NCI-H187 treated with DMSO at 0.1 percent for 48 hours (cell line): ENCODE measurements at places on chromosomes 7 and 10.

- DNase-seq = no peak
Measured at GRCh38 chr7:141358386-141358785, 192.8 kb upstream of the AGK start.

- DNase-seq = no peak
Measured at GRCh38 chr10:14086596-14086995, 244.1 kb downstream of the FRMD4A start.

- DNase-seq = no peak
Measured at GRCh38 chr10:116740971-116741370, 1.4 kb downstream of the HSPA12A start.

- no peak for DNase-seq
Measured at GRCh38 chr10:17811146-17811865, 2.2 kb downstream of the MRC1 start.

DNA sequence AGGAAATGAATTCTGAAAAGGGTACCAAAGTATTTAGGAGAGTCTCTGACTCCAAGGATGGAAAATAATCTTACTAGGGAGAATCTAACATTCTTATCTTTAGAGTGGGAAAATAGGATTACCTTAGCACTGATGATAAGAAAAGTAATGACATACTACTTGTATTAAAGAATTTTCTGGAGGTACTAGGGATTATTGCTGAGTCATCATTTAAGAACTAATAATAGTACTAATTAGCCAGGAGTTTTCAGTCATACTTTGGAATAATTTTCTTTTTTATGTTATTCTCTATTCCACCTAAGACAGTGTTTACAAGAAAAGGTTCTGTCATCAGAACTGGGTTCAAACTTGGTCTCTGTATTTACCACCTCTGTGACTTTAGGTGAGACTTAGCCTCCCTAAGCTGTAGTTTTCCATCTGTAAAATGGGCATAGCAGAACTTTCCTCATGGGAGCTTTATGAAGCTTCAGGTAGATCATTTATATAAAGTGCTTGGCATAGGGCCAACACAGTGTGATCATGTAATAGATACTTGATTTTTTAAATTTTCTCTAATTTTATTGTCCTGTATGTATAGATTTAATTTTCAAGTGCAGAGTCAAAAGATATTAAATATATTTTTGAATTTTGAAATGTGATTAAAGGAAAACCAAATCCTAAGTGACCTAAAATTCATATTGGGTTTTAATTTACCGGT is 20.4 kb downstream of the ITGB8 start:
- no peak for DNase-seq

DNA sequence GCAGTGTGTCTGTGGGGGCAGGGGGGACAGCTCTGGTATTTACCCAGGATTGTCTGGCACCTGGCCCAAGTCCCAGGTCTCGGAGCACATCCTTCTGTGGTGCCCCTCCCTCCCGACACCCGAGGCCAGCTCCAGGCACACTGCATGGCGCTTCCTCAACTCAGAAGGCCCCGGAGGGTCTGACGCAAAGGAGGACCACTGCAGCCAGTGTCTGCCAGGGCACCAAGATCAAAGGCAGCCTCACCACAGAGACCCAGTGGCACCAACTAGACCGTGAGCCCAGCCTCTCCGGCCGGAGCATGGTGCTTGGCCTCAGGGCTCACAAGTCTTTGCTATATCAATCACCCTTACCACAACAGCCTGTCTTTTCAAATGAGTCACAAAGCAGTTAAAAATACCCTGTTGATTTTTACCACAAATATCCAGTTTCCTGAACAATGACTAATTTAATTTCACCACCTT is 99.3 kb upstream of the DDC start:
- DNase-seq = no peak

DNA sequence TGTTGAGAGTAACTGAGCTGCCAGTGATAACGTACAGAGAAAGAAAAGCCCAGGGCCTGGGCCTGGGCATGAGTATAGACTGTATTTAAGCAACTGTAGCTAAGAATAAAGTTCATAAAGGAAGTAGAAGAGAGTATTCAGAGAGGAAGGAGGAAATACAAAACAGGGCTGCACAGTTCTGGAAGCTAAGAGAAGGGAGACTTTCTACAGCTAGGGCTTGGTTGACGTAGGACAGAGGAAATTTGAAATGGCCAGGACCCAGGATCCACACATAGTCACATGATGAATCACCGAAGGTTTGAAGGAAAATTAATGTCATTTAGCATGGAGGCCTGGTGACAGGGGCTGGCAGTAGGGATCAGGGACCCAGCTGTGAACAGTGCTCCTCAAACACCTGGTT is 66.7 kb downstream of the ARL4A start:
- no peak for DNase-seq

DNA sequence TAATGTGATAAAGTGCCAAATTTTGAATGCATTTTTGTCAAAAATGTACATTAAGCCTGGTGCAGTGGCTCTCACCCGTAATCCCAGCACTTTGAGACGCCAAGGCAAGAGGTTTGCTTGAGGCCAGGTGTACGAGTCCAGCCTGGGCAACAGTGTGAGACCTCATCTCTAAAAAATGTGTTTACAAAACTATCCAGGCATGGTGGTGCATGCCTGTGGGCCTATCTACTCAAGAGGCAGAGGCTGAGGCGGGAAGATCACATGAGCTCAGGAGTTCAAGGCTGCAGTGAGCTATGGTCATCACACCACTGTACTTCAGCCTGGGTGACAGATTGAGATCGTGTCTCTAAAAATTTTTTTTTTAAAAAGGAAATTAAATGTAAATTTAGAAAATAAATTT is 18.5 kb upstream of the MGMT start:
- no peak for DNase-seq

DNA sequence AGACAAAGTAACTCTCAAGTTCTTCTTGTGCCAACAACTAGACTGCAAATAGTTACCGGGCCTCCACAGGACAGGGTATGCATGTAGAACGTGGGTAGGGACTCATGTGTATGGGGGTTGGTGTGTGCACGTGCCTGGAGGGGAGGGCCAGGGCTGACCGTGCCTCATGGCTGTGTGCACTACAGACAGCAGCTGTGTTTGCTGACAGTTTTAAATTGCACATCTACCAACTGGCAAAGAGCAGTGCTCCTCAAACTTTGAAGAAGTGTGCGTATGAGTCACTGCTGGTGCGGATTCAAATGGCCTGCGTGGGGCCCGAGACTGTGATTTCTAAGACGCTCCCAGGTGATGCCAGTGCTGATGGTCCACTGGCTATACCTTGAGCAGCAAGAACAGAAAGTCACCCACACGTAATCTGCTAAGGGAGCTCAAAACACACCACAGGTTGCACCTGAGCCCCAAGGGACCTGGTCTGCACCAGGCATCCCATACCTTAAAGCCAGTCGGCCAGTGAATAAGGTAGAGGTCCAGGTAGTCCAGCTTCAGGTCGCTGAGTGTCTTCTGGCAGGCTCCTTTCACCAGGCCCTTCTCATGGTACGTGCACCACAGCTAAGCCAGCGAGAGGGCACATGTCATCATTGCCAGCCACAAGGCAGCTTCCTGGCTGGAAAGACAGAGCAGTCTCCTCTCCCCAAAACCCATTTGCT is 8.5 kb downstream of the AKR1B1 start:
- no peak for DNase-seq

DNA sequence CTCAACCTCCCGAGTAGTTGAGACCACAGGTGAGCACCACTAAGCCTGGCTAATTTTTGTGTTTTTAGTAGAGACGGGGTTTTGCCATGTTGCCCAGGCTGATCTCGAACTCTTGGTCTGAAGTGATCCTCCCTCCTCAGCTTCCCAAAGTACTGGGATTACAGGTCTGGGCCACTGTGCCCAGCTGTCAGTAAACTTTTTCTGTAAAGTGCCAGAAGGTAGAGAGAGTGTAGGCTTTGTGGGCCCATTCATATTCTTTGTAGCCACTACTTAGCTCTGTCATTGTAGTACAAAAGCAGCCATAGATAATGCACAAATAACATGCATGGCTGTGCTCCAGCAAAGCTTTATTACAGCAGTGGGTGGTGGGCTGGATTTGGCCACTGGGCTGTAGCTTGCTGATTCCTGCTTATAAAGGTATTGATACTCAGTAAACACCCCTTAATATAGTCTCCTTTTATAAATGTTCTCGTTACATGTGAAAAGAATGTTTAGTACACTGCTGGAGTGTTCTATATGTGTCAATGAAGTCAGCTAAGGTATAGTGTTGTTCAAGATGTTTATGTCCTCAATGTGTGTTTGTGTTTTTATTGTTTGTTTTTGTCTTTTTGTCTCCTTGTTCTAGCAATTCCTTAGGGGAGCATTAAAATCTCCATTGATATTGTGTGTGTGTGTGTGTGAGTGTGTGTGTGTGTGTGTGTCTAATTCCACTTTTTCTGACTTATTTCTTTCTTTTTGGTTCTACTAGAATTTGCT is 644.7 kb upstream of the DPP6 start:
- DNase-seq = no peak

- DNase-seq = no peak
Measured at GRCh38 chr10:75191821-75192568, 18.6 kb upstream of the VDAC2 start.

- DNase-seq = no peak
Measured at GRCh38 chr10:123548770-123549169, 117.4 kb upstream of the GPR26 start.

DNA sequence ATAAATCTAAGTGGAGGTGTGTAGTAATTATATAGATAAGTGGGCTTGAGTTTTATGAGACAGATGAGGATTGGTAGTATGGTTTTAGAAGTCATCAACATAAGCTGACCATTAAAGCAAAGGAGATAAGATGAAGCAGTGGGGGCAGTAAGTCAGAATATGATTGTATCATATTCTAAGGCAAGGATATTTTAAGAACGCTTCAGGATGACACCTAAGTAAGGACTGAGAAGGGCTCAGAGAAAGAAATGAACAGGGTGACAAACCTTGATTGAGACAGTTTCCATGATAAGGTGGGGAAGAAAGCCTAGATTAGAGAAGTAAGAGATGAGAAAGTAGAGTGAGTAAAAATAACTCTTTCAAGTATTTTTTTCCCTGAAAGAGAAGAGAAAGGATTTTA is 567.2 kb downstream of the ATRNL1 start:
- DNase-seq = no peak

- DNase-seq = no peak
Measured at GRCh38 chr10:29709484-29710002, 74.8 kb upstream of the SVIL start.

DNA sequence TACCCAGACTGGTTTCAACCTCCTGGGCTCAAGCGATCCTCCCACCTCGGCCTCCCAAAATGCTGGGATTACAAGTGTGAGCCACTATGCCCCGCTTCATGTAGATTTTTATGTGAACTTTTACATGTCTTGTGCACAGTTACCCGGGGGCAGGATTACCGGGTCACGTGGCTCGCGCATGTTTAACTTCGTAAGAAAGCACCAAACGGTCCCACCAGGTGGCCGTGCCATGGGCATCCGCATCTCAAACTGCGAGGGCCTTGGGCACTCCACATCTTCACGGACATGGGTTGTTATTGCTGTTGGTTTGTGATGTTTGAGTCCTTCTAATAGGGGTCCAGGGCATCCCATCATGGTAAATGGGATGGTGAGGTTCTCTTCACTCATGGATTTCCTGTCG is 636.6 kb upstream of the FOXK1 start:
- DNase-seq = no peak

- DNase-seq = no peak
Measured at GRCh38 chr10:101106351-101106750, 24.7 kb upstream of the TLX1 start.

DNA sequence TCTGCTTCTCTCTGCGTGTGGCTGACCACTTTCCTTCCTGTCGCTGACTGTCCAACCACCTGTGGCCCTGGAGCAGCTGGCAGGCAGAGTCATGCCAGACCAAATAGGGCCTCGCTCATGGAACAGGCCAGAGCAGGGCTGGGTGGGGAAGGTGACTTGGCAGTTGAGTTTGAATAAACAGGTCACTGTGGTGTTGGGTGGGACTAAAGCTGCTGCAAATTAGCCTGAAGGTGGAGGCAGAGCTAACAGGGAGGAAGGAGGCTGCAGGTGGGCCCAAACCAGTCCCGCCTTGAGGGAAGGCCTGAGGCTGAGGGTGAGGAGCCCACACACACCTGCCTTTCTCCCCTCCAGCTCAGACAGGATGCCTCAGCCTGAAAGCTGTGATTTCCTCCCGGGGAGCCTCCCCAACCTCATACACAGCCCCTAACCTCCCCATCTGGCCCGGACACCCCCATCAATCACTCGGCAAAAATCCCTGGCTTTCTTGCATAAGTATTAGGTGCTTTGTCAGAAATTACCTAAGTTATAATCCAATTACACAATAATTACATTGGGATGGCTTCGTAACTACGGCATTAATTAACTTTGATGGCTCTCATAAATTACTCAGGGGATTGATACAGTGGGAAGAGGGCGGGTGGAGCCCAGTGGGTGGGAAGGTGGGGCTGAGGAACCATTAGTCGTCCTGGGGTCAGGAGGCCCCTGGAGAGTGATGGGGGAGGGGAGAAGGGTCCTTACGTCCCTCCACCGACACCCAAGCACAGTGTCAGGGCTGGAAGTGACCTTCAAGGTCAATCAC is 97.7 kb upstream of the PCBD1 start:
- DNase-seq = no peak

- DNase-seq = no peak
Measured at GRCh38 chr7:25803117-25803887, 348.7 kb upstream of the NFE2L3 start.

DNA sequence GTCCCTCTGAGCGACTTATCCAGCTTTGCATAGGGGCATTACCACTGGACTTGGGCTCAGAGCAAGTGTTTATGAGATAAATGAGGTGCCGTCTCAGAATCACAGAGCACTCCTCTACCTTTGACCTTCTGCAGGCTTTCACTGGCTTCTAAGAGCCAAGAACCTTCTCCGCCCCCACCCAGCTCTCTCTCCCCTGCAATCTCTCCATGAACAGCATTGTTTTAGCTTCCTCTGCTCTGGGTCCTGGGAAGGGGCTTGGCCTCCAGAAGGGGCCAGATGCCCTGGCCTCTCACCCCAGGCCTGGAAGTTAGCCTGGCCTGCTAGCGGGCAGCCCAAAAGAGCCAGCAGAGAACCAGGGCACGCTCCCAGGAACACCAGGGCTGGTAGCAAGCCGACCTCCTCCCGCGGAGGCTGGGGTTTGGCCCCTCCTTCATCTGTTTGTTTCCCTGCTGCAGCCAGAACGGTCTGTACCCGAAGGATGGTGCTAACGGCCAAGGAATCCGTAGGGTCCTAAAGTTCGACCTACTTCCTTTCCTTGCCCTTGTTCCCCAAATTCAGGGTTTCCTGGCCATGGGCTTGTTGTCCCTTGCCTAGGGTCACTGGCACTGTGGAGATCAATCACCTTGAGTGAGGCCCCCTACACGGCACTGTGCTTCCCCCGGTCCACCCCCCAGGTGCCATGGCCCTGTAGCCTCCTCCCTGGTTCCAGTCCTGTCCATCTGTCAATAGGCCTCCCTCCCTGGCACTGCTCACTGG is 18.7 kb upstream of the DDIT4 start:
- no peak for DNase-seq

- DNase-seq = no peak
Measured at GRCh38 chr7:128037081-128037480, 5.8 kb upstream of the LRRC4 start.
